Memory B cell (primary cell): ENCODE measurements at places on chromosomes 3 and 15.

DNA sequence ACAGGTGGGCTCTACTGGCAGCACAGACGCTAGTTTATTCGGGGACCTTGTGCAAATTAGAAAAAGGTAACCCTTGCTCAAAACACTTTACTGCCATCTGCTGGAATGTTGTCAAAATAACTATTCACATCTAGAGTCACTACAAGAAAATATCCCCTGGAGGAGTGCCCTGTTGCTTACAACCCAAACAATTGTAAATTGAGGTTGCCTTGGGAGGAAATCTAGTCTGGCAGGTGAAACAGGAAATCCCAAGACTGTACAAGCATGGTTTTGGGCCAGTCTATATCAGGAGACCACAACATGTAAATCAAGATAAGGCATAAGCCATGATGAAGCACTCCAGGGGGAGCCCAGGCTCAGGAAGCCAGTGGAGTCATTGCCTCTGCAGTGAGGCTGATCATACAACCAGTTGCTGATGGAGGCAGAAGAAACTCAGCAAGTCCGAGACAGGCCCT lies 136.8 kb upstream of the ACP3 start:
- peak; percentile 5 for DNase-seq
- no peaks in the 10 kb centered on the region for H3K36me3 ChIP-seq
- H3K27me3 ChIP-seq, result peaks cover 2% of the 10 kb centered on the region

DNA sequence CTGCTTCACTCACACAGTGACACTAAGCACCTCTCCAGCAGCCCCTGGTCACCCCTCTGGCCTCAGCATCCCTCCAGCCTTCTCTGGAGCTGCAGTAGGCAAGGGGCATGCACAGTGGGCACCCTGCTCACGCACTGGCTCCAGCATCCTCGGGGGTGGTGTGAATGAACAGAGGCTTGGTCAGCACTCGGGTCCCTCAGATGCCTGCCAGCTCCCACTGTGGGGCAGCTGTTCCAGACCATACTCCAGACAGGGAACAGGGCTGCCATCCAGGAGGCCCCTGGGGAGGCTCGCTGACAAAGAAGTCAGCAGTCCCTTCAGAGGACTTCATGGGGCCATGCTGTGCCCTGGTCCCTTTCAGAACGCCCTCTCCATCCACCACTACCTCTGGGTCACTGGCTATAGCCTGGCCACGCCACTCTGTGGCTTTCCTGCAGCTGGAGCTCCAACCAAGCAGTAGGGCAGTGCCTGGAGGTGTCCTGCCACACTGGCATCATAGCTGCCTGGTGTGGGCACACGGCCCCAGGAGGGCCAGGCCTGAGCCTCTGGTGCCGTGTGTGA lies 26.3 kb downstream of the ALS2CL start:
- DNase-seq, result no peak
- H3K4me3 ChIP-seq, result no peak overlapping the region
- peaks cover 15% of the 10 kb centered on the region for H3K27me3 ChIP-seq
- no peak overlapping the region for H3K27ac ChIP-seq

- no peaks in the 10 kb centered on the region for H3K27me3 ChIP-seq
- no peak for DNase-seq
- no peaks in the 10 kb centered on the region for H3K36me3 ChIP-seq
- H3K27ac ChIP-seq, result no peak overlapping the region
Observed at GRCh38 chr3:60809857-60810610, 441.2 kb downstream of the FHIT start.

DNA sequence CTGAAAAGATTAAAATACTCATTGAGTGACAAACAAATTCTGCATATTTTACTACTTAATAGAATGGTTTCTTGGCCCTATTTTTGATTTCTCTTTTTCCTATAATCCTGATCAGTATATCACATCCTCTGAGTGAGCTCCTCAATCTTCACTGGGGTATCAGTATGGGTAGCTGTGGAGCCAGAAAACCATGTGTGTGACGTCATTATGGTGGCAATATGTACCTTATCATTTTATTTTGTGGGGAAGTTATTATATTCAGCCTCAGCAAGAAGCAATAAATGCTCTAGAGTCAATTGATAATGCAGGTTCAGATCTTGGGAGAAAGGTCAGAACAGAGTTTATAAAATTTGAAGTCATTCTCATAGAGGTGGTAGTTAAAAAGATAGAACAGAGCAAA lies 1135.7 kb upstream of the CADM2 start:
- H3K27ac ChIP-seq, result no peak overlapping the region
- DNase-seq, result no peak
- no peaks in the 10 kb centered on the region for H3K36me3 ChIP-seq

- H3K36me3 ChIP-seq, result no peaks in the 10 kb centered on the region
- H3K27ac ChIP-seq, result no peak overlapping the region
Observed at GRCh38 chr15:50057905-50058639, 61.0 kb downstream of the ATP8B4 start.
